ENCODE measurements at places on chromosomes 16 and 17.

DNA sequence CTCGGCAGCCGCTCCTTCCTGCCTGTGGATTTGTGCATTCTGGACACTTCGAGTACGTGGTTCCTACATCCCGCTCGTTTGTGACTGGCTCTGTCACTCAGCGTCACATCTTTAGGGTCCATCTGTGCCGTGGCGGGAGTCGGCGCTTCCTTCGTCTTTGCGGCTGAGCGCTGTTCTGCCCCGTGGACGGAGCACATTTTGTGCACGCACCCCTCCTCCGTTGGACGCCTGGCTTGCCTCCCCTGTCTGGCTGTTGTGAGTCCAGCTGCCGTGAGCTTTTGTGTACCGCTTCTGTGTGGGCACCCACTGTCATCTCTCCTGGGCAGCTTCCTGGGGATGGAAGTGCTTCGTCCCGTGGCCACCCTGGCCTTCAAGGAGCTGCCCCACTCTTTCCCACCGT lies 6.4 kb downstream of the ZNF469 start:
- DNase-seq, result no peak

GRCh38 chr17:4319221-4319620 lies 47.3 kb downstream of the UBE2G1 start:
- no peak for DNase-seq

DNA sequence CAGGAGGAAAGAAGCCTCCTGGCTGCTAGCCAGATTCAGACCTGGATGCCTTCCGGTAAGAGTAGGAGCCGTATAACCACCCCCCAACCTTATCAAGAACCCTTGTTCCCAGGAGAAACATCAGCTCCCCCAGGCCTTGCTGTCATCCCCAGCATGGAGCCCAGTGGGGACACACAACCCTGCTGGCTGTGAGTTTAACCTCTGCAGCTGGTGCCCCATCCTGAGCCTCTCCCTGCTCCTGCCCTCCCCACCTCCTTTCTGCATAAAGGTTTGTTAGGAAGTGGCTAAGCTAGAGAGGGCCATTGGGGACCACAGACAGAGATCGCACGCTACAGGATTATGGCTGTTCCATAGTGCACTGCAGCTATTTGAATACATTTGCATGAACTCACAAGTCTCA lies 55.5 kb upstream of the RPL38 start:
- DNase-seq, result no peak

DNA sequence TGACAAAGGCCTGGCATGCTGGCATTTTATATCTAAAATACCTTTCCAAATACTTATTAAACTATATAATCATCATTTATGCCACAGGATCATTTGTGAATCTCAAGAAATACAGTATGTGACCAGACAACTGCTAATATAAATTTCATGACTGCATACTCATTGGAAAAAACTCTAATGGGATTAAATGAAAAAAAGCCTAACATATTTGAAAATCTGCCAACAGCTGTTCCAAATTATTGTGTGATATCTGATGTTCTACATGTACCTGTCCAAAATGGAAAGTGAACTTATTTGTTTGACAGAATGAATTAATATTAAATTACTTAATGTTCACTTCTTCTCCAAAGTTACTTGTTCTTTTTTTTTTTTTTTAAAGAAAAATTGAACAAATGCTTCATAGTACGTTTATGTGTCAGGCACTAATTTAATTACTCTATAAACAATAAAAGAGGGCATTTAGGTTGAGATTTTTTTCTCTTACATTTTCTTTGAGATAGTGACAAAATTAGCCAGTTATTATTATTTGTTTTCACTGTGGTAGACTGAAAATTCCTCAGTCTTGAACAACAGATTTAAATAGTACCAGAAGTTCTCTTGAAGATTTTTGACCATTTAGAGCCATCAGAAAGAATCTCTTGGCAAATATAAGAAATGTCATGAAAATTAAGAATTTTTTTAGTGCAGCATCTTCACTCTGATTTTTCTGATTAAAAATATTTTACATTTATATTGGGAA lies 114.0 kb downstream of the FTO start:
- no peak for DNase-seq

DNA sequence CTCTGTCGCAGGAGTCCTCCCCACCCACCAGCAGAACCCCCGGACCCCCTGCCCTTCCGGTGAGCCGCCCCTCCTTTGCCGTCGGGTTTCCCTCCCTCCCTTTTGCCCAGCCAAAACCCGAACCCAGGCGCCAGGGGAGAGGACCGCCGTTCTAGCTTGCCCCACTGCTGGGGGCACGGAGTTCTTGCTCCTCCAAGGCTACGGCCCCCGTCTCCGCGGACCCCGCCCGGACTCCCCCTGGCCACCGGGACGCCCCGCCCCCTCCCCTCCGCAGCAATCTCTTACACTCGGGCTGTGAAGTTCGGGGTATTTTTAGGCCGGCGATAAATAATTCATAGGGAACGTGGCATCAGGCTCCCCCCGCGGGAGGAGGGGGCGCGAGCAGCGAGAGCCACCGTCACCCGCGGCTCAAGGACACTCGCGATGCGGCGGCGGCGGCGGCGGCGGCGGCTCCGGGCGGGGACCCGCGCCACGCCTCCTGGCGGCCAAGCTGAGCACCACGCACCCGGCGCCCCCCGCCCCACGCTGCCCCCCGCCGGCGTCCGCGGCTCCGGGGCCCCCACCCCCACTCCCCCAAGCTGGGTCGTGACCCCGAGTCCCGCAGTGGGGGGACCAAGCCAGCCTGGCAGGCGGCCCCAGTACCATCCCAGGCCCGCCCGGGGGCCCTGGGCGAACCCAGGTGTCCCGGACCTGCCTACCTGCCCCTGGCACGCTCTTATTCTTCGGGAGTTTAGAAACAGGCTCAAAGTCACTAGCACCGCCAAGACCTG lies at the start of gene GRIN2C:
Gene GRIN2C, minus strand, starts transcription at position 427 of the 770 bp plus-strand sequence. CDS start 4,793 bp downstream, outside the sequence.
- no peak for DNase-seq

DNA sequence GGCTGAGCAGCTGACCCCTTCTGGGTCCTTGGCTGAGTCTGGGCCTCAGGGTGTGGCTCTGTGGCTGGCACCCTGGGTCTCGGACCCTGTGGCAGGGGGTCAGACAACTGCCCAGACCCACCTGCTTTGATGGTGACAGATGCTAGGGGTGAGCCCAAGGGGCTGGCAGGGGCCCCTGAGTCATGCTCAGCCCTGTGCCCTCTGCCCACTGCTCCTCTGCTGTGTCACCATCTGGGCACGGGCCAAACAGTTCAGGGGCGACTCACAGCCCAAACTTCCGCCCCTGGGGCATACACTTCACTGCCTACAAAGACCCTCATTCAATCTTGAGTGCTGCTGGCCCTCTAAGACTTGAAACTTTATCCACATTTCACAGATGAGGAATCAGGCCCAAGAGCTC lies 5.7 kb downstream of the ADGRG1 start:
- DNase-seq, result no peak

- DNase-seq, result peak; percentile 46
These were observed 30.5 kb downstream of the ADCY7 start for GRCh38 chr16:50296807-50297206.

- no peak for DNase-seq
These were observed 14.0 kb upstream of the BAIAP2 start for GRCh38 chr17:81020767-81021497.

DNA sequence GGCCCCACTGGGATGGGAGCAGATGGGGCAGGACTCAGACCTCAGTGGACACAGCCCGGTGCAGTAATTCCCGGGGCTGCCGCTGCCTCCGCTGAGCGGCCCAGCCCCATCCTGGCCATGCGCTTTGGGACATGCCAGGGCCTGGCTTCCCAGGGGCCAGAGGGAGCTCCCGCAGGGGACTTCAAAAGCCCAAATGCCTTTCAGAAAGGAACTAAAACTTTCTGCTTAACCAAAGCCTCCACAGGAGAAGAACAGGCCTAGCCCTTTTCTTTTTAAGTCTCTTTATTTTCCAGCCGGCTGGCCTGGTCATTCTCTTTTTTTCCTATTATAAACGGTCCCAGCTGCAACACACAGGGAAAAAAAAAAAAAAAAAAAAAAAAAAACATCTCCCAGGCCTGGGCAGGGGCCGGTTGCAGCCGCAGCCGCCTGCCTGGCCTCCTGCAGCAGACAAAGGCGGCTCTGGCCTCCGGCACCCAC lies 10.7 kb upstream of the ZNF423 start:
- no peak for DNase-seq

DNA sequence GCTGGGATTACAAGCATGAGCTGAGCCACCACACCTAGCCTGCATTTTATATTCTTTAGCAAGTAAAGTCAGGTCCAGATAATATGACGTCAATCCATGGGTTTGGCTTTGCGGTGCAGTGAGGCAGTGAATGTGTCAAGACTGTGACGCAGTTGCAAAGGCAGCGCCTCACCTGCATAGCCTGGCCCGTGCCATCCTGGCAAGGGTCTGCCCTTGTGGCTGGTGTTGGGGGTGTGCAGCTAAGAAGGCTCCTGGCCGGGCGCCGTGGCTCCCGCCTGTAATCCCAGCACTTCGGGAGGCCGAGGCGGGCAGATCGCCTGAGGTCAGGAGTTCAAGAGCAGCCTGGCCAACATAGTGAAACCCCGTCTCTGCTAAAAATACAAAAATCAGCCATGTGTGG lies 7.0 kb downstream of the PDF start:
- peak; percentile 70 for DNase-seq

GRCh38 chr17:77802333-77802615 lies 156.2 kb upstream of the TNRC6C start:
- DNase-seq, result no peak

DNA sequence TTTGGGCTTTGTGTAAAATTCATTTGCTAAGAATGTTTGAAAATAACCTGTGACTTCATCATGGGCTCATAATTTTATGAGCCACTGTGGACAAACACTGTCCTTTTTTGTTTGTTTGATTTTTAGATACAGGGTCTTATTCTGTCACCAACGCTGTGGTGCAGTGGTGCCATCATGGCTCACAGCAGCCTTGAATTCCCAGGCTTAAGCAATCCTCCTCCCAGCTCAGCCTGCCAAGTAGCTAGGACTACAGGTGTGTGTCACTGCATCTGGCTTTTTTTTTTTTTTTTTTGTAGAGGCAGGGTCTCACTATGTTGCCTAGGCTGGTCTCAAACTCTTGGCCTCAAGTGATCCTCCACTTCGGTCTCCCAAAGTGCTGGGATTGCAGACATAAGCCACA lies 8.3 kb downstream of the TEX2 start:
- no peak for DNase-seq

GRCh38 chr17:58004060-58004459 lies 3.0 kb downstream of the SRSF1 start:
- no peak for DNase-seq

DNA sequence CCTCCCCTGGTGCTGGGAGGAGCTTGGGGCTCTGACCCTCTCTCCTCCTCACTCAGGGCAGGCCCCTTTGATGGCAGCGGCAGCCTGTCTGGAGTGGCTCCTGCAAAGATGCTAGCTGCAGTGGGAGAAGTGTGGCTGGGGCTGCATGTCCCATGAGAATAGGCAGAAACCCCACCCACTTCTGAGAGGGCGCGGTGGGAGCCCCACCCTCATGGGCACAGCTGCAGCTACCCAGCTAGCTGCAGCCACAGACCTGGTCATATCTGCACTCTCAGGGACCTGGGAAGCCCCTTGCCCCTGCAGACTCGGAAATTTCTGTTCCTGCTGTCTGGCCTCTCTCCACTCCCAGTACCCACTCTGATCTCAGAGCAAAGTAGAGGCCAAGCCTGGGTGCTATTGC lies 72.2 kb upstream of the BRD7 start:
- DNase-seq, result peak; percentile 56

DNA sequence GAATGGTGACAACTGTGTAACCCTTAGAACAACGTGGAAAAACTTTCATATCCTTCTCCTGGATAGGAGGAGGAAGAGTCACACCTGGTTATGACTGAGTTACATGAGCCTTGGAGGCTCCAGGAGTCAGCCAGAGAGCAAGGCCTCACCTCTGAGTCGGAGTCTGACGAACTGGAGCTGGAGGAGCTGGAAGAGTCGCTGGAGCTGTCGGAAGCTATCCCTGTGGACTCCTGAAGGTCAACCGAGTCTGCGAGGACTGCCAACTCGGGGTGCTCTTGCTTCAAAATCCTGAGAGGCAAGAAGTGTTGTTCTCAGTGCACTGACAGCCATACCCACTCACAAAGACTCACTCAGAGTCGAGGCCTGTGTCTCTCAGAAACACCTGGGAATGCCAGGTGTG lies 6.2 kb downstream of the JMJD6 start:
- no peak for DNase-seq

GRCh38 chr16:87317750-87318644 lies 805 bp upstream of the C16orf95 start:
- peak; percentile 87 for DNase-seq

DNA sequence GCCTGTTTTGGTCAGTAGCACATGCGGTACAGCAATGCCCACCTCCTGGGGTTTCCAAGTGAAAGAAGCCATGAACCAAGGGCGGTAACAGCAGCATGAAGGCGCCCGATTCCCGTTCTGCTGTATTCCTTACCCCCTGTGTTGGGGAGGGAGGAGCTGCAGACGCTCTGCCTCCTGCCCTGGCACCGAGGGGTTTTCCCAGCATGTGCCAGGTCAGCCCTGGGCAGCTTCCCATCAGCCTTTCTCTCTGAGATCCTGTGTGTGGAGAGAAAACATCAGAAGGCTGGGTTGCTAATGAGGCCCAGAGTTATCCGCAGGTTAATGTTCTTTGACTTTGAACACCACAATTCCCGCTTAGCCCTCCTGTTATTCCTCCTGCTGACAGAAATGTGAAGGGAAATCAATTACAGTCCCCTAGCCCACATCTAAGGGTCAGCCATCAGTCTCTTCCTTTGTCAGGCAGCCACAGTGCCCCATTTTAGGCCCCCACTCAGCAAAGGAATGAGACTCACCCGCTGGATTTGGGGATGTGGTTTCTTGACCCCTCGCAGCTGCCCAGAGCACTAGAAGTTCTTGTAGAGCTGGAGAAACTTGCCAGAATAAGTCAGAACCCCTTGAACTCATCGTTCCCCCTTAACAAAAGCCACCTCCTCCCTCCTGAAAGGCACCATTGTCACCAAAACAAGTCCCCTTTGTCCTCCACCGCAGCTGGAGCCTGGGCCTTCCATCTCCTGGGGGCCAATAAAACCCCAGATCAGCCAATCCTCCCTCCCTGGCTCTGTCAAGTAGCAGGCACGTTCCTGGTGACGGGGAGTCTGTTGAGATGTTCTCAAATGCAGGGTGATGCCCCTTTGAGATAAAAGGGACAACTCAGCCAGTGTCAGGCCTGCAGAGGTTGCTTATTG lies 168.5 kb downstream of the KATNIP start:
- DNase-seq, result peak; percentile 50

- DNase-seq, result no peak
These were observed 57.5 kb downstream of the CDH13 start for GRCh38 chr16:82684256-82684655.

- DNase-seq, result no peak
These were observed 1465.0 kb upstream of the GOT2 start for GRCh38 chr16:60199150-60199549.

All from posterior vena cava (tissue), 2 donors.